ENCODE measurements at places on chromosomes 12 and 14.

DNA sequence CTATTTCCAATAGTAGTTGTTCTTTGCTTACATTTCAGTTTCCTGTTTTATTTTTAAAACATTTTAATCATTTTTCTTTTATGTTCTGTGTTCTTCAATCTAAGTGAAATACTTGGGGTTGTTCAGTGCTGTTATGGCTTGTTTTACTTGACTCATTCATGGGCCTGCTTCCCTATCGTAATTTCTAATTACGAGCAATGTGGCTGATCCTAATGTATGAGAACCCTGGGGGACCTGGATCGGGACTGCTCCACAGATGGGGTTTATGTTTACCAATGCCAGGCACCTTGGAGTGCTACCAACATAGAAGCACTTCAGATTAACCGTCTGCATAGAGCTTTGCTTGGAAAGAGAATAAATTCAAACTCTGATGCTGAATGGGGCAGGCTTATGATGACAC, 29.8 kb downstream of the TECPR2 start:
- no peak for DNase-seq

DNA sequence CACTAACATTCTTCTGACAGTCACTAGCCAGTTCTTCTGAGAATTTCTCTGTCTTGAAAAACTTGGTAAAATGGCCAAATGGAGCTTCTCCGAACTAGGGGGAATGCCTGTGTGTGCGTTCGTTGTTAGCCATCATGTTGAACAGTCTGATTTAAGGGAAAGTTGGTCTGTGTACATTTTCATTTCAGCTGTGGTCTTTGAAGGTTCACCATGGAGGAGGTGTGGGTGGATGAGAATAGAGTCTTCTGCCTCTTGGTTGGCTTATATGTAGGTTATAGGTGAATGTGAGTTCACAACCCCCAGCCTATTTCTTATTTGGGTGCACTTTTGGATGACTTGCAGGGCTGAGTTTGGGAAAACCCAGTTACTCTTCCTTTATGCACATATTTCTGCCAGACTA, 12.9 kb downstream of the ETV6 start:
- DNase-seq: no peak

DNA sequence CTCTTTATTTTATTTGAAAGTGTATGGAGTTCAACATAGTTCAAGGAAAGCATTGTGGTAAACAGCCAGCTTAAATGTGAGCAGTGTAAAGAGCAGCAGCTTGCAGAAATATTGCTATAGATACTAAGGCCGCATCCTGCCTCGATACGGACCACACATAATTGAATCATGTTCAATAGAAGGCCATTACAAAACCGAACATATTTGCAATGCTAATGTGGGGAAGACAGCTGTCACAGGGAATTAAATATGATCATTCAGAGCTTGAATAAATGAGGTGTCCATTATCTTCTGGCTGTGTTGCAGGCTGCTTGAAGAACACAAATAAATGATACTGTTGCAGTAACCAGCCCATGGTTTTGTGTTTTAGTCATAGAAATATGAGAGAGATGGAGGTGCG, 173.2 kb downstream of the BRMS1L start:
- no peak for DNase-seq

DNA sequence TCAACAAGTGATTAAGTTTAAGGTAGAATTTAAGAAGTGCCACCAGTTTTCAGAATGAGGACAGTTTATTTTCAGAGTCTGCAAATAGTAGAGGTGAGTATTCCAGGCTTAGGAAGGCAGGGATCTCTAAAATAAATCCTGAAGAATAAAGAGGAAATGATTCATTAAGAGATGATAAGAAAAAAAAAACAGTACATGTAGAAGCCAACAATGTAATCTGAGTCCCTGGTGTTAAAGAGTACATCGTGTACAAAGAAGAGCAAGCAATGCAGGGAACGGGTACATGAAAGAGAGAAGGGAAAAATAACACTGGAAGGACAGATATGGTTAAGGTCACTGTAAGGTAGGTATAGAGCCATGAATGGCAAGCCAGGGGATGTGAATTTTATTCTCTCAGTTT, 95.2 kb upstream of the FOXG1 start:
- DNase-seq: no peak

DNA sequence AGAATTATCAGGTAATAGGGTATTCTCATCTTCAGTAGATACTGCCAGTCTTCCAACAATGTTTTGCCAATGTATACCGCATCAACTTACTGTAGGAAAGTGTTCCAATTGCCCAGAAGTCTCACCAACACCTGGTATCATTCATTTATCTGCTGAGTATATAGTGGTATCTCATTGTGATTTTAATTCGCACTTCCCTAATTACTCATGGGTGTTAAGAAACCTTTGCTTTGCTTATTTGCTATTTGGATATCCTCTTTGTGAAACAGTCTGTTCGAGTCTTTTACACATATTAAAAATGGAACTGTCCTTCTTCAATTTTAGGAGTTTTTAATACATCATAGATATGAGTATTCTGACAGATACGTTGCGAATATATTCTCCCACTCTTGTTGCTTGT, 6.1 kb downstream of the TM7SF3 start:
- DNase-seq: no peak

GRCh38 chr12:4289231-4289878, 15.8 kb downstream of the CCND2 start:
- no peak for DNase-seq

DNA sequence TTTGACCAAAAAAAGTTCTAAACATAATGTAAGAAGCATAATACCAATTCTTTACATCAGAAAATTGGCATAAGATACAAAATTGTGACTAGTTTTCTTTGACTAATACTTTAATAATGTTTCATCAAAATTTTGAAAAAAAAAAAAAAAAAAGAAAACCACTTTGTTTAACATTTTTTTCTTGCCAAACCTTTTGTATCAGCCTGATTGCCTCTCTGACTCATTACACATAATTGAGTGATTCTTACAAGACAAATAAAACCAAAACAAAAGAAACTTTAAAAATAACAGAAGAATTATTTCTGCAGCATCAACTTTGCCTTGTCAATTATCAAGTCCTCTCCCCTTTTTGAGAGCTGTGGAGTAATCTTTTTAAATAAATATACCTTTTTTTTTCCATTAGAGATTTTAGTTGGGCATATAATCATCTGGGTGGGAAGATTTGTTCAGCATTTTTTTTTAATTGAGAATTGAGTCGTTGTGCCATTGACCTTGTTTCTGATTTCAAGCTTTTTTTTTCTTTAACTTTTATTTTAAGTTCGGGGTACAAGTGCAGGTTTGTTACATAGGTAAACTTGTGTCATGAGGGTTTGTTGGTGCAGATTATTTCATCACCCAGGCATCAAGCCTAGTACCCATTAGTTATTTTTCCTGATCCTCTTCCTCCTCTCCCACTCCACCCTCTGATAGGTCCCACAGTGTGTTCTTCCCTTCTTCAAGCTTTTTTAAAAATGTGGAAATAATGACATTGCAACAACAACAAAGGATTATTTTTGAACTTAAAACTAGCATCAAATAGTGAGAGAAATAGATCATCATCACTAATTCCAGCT, 45.8 kb upstream of the HMGA2 start:
- DNase-seq: no peak

GRCh38 chr12:60114169-60114568, 518.3 kb downstream of the SLC16A7 start:
- no peak for DNase-seq

DNA sequence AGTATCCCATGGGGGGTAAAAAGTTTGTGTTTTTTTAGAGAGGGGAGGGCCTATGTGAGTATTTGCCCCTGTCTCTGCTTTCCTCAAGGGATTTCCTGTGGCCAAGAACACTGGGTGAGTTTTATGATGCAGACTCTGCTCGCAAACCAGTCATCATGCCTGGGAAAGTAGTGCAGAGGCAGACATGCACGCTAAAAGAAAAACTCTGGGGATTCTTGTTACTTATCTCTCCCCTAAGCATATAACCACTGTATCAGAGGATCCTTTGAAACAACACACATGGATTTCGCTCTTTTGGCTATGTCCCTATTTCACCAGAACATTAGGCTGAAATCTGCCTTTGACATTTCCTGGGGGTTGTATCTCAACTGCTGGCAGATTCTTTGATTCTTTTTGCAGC, 1845.8 kb upstream of the SEL1L start:
- DNase-seq: no peak

DNA sequence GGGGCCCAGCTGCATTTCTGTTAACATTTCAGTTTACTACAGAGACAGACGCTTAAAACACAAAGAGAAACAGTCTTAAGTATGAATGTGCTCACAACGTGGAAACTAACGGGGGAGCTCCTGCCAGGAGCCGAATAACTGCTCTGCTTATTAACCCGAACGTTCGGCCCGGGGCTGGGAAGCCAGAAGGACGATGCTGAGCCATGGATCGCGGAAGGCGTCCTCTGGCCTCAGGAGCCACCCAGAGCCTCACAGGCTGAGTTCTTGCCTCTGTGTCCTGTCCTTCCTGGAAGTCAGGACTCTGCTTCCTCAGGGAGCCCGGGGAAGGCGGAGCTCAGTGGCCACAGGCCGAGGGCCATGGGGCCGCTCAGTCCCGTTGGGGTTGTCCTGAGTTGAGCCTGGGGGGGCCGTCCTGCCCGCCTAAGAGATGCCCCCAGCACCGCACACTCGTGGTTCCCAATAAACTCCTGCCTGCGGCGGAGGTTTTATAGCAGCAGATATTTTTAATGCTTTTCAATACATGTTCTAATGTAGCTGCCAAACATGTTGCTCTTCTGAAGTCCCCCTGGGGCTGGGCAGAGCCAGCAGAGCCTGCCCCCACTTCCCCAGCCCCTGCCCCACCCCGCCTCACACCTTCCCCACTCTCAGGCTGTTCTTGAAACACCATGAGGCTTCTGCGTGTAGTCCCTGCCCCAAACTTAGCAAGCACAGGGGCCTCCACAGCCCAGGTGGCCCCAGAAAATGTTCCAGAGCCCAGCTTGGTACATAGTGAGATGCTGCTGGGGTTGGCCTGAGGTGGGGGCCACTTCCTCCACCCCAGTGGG, 3.4 kb upstream of the TEX22 start:
- DNase-seq: no peak

GRCh38 chr14:97943619-97944018, 1146.4 kb downstream of the VRK1 start:
- peak; percentile 37 for DNase-seq

GRCh38 chr12:113407931-113408600, 4.4 kb upstream of the SDS start:
- no peak for DNase-seq

DNA sequence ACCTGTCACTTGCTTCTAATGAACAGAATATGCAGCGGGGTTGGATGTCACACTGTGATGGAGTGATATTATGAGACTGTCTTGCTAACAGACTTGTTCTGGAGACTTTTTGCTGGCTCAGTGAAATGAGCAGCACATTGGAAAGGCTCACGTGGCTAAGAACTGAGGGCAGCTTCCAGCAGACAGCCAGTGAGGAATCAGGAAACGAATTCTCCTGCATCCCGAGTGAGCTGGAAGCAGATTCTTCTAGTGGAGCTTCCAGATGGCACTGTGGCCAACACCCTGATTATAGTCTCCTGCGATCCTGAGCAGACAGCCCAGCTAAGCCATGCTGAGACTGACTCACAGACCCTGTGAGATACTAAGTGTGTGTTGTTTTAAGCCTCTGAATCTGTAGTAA, 16.1 kb upstream of the TSPAN9 start:
- no peak for DNase-seq

- DNase-seq: no peak
These were observed 53.6 kb downstream of the TPCN1 start for GRCh38 chr12:113274848-113275247.

DNA sequence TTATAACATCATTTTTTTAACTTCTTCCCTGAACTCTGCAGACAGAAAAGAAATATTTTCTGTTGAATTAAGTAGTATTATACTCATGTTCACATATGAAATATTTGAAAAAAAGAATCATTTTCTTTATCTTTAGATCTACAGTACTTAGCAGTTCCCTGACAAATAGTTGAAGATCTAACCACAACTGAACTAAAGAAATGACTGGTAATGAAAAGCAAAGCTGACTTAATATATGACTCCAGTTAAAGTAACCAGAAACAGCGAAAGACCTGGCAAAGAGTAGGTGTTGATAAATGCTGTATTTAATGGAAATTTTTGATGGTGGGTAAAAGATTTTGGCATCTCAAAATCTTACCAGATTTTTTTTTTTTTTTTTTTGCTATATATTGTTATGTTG, 207.1 kb upstream of the SLC16A7 start:
- no peak for DNase-seq

GRCh38 chr12:106433055-106433454, 75.5 kb downstream of the POLR3B start:
- DNase-seq: no peak

DNA sequence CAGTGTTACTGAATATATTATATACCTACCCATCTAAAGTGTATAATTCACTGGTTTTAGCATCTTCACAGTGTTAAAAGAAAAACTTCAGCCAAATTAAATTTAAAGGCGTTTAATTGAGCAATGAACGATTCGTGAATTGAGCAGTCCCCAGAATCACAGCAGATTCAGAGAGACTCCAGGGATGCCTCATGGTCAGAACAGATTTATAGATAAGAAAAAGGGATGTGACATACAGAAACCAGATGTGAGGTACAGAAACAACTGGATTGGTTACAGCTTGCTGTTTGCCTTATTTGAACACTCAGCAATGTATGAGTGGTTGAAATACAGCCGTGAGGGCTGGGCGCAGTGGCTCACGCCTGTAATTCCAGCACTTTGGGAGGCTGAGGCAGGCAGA, 84.6 kb downstream of the WNK1 start:
- no peak for DNase-seq

DNA sequence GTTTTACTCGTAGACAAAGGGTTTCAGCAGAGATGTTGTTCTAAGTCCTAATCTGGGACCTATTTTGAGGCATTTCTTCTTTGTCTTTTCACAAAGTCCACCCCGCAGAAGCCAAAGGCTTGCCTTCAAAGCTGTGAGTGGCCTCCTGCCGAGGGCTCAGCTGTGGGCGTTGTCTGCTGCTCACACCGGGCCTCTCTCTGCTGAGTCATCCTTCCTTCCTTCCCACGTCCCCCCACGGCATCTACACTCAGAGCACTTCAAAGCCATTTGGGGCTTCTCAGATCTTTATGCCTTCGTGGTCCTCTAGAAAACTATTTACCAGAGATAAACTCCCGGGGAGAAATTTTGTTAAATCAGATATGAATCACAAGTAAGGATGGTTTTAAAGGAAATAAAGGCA, 115.9 kb upstream of the TMPO start:
- peak; percentile 66 for DNase-seq

DNA sequence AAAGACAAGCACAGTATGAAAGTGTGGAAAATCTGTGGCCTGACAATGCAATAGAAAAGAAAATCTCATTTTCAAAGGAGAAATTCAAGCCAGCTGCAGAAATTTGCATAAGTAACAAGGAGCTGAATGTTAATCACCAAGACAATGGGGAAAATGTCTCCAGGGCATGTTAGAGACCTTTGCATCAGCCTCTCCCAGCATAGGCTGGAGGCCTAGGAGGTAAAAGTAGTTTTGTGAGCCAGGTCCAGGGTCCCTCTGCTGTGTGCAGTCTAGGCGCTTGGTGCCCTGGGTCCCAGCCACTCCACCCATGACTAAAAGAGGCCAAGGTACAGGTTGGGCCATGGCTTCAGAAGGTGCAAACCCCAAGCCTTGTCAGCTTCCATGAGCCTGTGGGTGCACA, 58.3 kb downstream of the TESPA1 start:
- DNase-seq: no peak

All from stimulated activated CD4-positive, alpha-beta T cell treated with anti-CD3 and anti-CD28 coated beads, Interleukin-2, amount 100 ng/mL, for 24 hours (primary cell).